ENCODE measurements at places on chromosomes 6 and 20.
A peak's percentile ranks its signal among the peaks of the same experiment; 100 is the strongest.

GRCh38 chr6:157063923-157064322, 259.4 kb downstream of the TMEM242 start:
- no peak for DNase-seq

- peak; percentile 85 for DNase-seq
Observed at GRCh38 chr20:23106271-23106851, 20.2 kb upstream of the CD93 start.

GRCh38 chr6:24547243-24547642, 52.5 kb downstream of the ALDH5A1 start:
- peak; percentile 35 for DNase-seq

DNA sequence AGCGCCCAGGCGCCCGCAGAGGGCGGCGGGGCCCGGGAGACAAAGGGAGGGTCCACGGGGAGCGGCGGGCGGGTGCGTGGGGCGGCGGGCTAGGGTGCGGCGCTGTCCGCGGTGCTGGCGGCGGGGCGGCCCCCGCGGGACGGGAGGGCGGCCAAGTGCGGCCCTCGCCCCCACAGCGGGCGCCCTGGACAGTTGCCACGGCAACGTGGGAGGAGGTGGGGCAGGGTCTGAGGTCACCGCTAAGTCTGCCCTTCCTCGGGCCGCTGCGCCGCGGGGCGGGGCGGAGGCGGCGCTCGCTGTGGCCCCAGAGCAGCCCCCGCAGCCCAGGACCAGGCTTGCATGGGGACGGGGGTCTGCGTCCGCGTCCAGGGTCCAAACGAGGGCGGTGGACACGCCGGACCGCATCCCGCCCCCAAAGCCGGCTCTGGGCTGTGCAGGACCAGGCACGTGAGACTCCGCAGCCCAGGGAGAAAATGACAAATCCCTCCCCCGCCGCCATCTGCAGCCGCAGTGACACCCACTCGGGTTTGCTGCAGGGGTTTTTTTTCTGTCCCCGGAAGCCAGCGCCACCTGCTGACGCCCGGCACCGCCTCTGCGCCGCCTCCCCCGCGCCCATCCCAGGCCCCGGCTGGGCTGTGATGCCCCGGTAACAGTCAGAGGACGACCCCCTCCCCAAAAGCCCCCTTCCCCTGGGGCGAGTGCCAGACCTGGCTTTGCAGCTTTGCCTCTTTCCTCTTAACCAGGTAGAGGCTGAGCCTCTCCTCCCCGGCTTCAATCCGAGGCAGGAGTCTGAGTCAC, 36.8 kb downstream of the YTHDF1 start:
- DNase-seq = peak; percentile 43

DNA sequence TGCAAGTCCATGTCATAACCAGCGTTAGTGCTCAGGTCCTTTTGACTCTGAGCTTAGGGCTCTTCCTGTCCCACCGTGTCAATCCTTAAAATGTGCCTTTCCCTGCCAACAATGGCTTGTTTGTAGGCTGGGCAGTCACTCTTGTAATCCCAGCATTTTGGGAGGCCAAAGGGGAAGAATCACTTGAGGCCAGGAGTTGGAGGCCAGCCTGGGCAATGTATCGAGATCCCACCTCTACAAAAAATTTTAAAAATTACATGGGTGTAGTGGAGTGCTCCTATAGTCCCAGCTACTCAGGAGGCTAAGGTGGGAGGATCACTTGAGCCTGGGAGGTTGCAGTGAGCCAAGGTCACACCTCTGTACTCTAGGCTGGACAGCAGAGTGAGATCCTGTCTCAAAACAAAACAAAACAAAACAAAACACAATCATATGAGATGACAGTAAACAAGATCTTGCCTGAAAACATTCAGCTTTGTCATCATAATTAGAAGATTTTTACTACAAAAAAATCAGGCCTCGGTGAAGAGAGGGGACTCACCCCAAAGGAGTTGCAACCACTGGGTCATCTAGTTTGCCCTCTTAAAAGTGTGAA, 52.5 kb upstream of the SLC32A1 start:
- no peak for DNase-seq

DNA sequence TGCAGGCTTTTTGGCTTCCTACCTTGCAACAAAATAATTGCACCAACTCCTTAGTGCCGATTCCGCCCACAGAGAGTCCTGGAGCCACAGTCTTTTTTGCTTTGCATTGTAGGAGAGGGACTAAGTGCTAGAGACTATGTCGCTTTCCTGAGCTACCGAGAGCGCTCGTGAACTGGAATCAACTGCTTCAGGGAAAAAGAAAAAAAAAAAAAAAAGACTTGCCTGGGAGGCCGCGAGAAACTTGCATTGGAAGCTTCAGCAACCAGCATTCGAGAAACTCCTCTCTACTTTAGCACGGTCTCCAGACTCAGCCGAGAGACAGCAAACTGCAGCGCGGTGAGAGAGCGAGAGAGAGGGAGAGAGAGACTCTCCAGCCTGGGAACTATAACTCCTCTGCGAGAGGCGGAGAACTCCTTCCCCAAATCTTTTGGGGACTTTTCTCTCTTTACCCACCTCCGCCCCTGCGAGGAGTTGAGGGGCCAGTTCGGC, 420 bp downstream of the SOX4 start:
- no peak for DNase-seq

- DNase-seq = no peak
Observed at GRCh38 chr6:166145751-166146150, 21.9 kb downstream of the TBXT start.

DNA sequence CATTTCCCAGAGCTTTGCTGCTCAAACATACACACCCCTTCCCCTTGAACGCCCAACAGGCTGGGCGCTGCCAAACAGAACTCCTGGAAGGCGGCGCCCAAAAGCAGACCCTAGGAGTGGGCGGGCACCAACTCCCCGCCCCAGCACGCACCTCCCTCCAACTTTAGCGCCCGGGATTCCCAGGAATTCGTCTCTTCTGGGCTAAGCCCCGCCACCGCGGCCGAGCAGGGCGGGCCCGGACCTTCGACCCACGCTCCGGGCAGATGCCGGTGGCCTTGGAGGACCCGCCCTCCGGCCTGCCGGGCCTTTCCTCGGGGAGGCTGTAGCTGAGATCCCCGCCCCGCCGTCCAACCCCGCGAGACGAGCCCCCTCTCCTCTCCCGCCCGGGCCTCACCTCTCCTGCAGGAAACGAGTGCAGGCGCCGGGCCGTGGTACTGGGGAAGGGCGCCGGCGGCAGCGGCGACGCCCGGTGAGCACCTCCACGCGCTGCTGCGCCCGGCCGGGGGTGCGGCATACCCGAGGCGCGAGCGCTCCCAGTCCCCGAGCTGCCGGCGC, 659 bp downstream of the MCUR1 start:
- peak; percentile 68 for DNase-seq

- DNase-seq = peak; percentile 79
Observed at GRCh38 chr6:45714741-45715507, 300.7 kb downstream of the CLIC5 start.

- DNase-seq = no peak
Observed at GRCh38 chr6:18784794-18785193, 397.6 kb downstream of the RNF144B start.

DNA sequence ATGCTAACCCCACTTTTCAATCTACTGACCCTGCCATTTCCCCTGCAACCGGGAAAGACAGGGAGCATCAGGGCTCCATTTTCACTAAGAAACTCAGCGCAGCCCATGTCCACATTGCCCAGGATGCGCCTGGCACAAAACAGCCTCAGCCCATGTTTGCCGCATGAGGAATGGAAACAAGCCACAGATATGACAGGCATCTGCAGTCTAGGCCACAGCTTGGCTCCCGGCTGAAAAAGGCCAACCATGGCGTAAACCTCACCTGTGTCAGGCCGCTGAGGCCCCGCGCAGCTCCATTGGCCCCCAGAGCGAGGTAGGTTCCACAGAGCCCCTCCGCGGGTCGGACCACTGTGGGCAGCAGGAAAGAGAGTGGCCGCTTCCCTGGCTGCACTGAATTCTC, 21.7 kb downstream of the GGT7 start:
- no peak for DNase-seq

GRCh38 chr6:113383701-113384100, 473.4 kb upstream of the MARCKS start:
- DNase-seq = no peak

DNA sequence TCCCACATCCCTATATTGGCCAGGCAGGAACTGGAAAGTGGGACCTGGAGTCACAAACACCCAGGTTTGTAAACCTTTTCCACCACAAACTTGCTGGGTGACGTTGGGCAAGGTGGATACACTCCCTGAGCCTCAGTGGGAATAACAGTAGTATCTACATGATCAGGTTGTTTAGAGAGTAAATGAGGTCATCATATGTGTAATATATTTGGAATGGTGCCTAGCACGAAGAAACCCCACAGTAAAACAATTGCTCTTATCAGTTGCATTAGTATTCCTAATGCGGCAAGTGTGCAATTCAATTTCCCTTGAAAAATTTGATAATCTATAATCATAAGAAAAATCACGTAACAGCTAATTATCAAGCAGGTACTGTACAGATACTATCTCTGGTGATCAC, 51.9 kb downstream of the HIVEP2 start:
- no peak for DNase-seq

DNA sequence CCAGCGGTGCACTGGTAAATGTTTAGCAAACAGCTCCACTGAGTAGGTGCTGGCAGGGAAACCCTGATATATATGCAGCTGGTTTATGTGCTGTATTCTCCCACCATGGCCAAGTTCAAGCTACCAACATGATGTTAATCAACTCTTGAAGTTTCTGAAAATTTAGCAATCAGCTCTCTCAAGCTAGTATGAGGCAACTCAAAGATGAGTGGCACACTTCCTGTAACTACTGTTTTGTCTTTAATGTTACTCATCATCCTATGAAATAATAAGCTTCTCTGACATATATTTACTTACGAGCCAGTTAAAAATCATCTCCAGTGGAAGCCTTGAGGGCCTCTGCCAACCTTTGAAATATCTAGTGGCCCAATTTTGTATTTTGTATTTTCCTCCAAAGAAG, 54.7 kb downstream of the TRMT6 start:
- peak; percentile 62 for DNase-seq

DNA sequence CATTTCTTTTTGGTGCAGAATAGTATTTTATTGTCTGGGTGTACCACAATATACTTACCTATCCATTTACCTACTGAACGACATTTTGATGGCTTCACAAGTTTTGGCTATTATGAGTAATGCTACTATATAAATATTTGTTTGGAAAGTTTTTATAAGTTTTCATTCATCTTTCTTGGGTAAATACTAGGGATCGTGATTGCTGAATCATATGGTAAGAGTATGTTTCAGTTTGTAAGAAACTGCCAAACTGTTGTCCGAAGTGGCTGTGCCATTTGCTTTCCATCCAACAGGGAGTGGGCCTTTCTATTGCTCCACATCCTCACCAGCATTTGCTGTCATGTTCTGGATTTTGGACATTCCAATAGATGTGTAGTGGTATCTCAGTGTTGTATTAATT, 104.2 kb downstream of the CDYL start:
- DNase-seq = no peak

DNA sequence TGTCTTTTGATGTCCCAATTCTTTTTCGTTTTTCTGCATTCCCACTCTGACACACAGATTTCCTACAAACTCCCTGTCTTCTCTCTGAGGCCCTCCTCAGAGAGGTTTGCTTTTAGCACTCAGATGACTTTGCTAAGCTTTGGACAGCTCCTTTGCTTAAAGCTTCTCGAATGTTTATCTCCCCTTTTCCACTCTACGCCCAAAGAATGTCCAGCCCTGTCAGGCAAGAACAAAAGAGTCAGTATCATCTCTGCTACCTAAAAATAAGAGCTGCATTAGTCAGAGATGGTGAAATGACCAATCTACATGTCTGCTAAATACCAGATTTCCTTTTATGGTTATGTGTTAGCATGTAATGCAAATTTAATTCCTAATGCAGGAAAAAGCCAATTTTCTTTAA, 56.8 kb downstream of the PREP start:
- no peak for DNase-seq

- no peak for DNase-seq
Observed at GRCh38 chr6:33575211-33575610, 4.9 kb downstream of the BAK1 start.

DNA sequence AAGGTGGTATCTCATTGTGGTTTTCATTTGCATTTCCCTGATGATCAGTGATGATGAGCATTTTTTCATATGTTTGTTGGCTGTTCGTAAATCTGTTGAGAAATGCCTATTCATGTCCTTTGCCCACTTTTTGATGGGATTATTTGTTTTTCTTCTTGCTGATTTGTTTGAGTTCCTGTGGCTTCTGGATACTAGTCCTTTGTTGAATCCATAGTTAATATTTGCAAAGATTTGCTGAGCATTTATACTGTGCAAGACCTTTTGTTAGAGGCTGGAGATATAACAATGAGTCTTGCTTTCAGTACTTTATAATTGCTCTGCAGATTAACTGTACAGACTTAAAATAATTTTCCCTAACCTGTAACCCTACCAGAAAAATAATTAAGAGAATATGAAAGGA, 35.6 kb downstream of the PDE7B start:
- no peak for DNase-seq

- peak; percentile 17 for DNase-seq
Observed at GRCh38 chr20:10319855-10320254, 101.2 kb downstream of the SNAP25 start.

- DNase-seq = no peak
Observed at GRCh38 chr6:170100046-170100445, 190.8 kb downstream of the DLL1 start.

GRCh38 chr6:3045369-3045768, 22.9 kb upstream of the RIPK1 start:
- DNase-seq = no peak

- DNase-seq = peak; percentile 74
Observed at GRCh38 chr20:57628047-57628961, 8.1 kb upstream of the ZBP1 start.

DNA sequence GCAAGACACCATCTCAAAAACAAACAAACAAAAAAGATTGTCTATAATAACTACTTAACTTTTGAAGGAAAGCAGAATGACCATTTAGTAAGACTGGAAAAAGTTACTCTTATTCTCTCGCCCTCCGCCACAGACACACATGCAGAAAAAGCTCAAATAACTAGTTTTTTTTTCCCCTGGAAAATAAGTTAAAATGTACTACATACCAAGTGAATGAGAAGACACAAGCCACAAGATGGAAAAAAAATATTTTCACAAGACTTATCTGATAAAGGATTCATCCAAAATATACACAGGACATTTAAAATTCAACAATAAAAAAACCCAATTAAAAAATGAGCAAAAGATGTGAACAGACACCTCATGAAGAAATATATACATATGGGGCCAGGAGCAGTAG, 31.9 kb downstream of the NUDT3 start:
- no peak for DNase-seq
